ENCODE measurements at places on chromosomes 5 and 9. TPM values are rescaled to one million over a fixed set of nuclear protein-coding genes. Genes with fewer than 3 reads are reported as not detected.
A peak's percentile ranks its signal among the peaks of the same experiment; 100 is the strongest.

ACTBL2 gene
- not detected for total RNA-seq

SLC6A7 gene
- not detected for total RNA-seq

SVEP1 gene
- not detected for total RNA-seq

TRIM7 gene
- total RNA-seq = 2.5 TPM

OR1J2 gene
- total RNA-seq = not detected

TAF11L2 gene
- total RNA-seq = not detected

GRCh38 chr5:1386274-1386717 is 41.4 kb upstream of the CLPTM1L start:
- H3K27ac ChIP-seq = peak overlapping the region; percentile 98
- peaks cover 18% of the 10 kb centered on the region for H3K27me3 ChIP-seq
- H3K4me1 ChIP-seq = peaks cover 12% of the 10 kb centered on the region
- peak; percentile 76 for DNase-seq
- H3K4me3 ChIP-seq = peak overlapping the region; percentile 97

DNA sequence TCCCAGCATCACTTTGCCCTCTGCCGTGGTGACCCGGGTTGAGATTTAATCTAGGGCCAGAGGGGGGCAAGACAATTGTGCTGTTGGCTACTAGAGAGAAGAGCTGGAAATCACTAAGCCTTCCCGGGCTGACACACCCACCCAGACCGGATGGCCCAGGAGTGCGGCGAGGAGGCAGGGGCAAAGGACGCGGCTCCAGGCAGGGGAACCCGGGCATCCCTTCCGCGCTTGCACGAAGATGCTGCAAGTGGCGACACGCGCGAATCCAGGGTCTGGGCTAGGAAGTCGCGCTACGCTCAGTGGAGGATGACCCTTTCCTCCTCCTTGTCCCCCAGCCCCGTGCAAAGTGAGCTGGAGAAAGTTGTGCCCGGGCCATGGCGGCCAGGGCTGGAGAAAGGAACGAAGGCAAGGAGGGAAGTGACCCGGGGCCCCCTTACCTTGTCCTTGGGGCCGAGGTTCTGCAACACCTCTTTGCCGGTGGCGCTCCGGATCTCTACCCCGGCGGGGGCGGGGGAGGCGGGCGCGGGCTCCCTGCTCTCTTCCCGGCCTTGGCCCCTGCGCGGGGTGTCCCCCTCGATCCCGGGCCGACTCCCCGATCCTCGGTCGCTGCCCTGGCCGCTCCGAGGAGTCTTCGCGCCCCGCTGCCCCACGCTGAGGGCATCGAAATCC is 693 bp downstream of the DPYSL3 start:
- H3K4me1 ChIP-seq = peaks cover 2% of the 10 kb centered on the region
- no peak for DNase-seq
- no peak overlapping the region for H3K4me3 ChIP-seq
- no peaks in the 10 kb centered on the region for H3K36me3 ChIP-seq
- H3K27me3 ChIP-seq = peaks cover 28% of the 10 kb centered on the region

GRCh38 chr9:121648799-121649198 is 2.6 kb upstream of the DAB2IP start:
- DNase-seq = no peak
- peaks cover 9% of the 10 kb centered on the region for H3K4me1 ChIP-seq
- H3K36me3 ChIP-seq = no peaks in the 10 kb centered on the region
- H3K27me3 ChIP-seq = peaks cover 44% of the 10 kb centered on the region
- no peak overlapping the region for H3K27ac ChIP-seq

GRCh38 chr5:39294736-39295135 is 69.6 kb downstream of the C9 start:
- H3K4me1 ChIP-seq = peaks cover 2% of the 10 kb centered on the region
- no peak for DNase-seq
- H3K27ac ChIP-seq = no peak overlapping the region
- H3K27me3 ChIP-seq = peaks cover 5% of the 10 kb centered on the region

GRCh38 chr9:97124256-97124655 is 85.3 kb upstream of the CTSV start:
- no peak overlapping the region for H3K4me3 ChIP-seq
- peaks cover 8% of the 10 kb centered on the region for H3K27me3 ChIP-seq
- H3K4me1 ChIP-seq = no peaks in the 10 kb centered on the region
- no peak for DNase-seq
- peaks cover 5% of the 10 kb centered on the region for H3K36me3 ChIP-seq
- no peak overlapping the region for H3K27ac ChIP-seq

DNA sequence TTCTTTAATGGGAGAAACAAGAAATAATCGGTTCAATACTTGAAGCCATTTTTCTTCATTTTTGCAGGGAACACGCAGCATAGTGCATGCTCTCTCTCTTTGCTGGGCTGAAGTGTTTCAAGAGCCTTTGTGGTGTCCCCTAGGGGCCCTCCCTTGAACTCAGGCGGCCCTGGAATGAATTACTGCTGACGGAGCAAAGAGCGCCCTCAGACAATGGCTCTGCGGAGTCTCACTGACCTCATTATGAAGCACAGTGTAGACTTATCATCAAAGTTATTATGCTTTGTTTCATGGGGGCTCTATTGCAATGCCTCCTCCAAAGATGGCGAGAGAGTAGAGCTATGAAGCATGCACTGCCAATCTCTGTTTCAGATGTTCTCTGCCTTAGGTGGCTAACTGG is 64.8 kb upstream of the ADCY2 start:
- DNase-seq = no peak
- H3K4me3 ChIP-seq = no peak overlapping the region
- no peaks in the 10 kb centered on the region for H3K4me1 ChIP-seq
- no peak overlapping the region for H3K27ac ChIP-seq

DNA sequence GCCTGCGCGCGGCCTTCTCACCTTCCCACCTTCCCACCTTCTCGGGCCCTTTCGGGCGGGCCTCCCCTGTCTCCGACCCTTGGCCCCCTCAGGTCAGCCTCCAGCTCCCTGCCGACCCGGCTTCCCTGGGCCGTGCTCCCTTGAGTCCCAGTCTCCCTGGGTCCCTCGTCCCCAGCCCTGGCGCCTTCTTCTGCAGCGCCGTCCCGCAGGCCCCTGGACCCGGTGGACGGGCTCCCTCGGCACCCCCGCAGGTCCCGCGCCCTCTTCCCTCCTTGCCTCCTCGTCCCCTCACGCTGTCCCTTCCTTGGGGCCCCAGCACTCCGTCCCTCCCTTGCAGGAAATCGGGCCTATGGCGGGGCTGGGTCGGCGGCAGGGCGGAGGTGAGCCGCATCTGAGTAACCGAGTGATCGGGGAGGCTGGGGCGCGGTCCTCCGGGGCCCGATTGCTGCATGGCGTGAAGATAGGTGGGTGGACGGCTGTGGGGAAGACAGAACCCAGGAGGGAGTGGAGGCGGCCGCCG is 7.6 kb downstream of the ARPC5L start:
- H3K4me1 ChIP-seq = peaks cover 36% of the 10 kb centered on the region
- peak overlapping the region; percentile 98 for H3K27ac ChIP-seq
- H3K36me3 ChIP-seq = peaks cover 24% of the 10 kb centered on the region

DNA sequence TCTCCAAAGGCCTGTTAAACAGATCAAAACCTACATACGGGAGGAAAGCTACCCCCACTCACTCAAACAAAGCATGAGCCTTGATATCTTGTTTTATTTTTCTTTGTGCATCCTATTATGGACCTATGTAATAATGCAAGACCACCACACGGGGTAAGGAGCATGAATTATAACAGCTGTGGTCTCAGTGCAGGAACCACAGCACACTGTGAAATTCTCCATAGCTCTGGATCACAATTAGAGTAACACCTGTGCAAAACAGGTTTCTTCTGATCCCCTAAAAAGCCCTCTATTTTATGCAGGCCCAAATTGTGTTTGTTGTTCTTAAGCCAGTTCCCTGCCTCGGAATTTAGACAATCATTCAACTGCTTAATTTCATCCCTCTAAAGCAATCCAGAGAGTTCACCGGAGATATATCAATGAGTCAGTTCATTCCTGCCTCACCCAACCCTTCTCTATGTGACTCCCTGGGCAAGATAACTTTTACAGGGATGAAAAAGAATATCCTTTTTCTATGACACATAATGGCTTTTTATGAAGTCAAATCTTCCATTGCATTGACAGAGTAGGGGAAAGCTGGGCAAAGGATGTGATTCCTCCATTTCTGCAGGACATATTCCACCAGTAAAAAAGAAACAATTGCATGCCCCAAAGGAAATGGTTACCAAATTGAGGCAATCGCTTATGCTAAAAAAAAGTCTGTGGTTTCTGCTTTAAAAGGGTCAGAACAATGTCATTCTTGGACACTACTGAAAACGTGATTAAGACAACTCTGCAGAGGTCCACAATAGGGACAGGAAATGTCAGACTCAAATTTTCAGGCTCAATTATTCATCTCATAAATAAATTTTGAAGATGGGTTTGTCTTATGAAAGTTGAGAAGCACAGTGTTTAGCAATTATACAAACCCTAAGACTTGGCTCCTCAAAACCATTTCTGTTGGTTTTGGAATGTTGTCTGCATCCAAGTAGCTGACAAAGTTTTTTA is 41.6 kb upstream of the FST start:
- H3K4me3 ChIP-seq = no peak overlapping the region
- no peak overlapping the region for H3K27ac ChIP-seq
- no peak for DNase-seq
- peaks cover 3% of the 10 kb centered on the region for H3K27me3 ChIP-seq
- H3K4me1 ChIP-seq = no peaks in the 10 kb centered on the region
- no peaks in the 10 kb centered on the region for H3K36me3 ChIP-seq

Measured in activated naive CD8-positive, alpha-beta T cell treated with anti-CD3 and anti-CD28 coated beads, Interleukin-2, amount 10 ng/mL, durations not matched to agents 7 days and 5 days (primary cell).